ENCODE measurements at places on chromosomes 11 and 22.

DNA sequence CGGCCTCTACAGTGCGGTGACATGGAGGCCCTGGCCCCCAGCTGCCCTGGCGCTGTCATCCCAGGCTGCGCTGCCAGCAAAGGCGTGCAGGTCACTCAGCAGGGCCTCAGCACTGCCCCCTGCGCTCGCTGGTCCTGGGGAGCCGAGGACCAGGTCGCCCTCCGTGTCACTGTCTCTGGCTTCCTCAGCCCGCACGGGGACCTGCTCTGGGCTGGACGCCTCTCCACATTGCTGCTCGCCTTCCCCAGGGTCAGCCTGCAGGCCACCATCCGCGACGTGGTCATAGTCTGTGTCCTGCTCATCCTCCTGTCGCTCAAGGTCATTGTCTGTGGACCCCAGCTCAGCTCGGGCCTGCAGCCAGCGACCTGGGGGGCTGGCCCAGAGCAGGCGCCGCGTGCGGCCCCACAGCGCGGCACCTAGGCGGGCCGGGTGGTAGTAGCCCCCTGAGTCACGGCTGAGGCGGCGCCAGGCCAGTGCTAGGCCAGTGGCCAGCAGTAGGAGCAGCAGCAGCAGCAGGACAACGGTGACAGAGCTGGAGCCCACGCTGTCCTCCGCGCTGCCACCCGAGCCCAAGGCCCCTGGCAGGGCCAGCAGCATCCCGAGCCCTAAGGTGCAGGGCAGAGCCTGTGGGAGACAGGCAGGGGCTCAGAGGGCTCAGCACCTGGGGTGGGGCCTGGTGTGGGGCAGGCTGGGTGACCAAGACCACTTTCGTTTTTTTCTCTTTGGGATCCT, 1.6 kb downstream of the PTPRCAP start:
- no peak for DNase-seq

DNA sequence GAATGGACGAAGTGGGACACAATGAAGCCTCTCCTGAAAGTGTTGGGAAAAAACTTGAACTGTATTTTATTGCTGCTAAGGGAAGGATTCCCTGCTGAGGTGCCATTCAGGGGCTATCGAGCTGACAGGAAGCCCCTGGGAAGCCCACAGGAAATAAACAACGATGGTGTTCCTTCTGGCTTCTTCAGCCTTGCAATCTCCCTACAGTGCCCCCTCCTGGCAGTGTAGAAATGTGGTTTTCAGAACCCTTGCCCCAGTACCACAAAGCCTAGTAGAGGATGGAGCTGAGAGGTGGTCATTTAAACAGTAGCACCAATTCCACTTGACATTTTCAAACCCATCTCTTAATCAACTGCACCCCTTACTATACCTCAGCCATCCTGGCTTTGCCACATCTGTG, 676.7 kb upstream of the ARHGAP42 start:
- DNase-seq, result no peak

GRCh38 chr11:118238929-118239328, 13.2 kb downstream of the MPZL3 start:
- no peak for DNase-seq

GRCh38 chr22:49331878-49332277, 495.8 kb downstream of the BRD1 start:
- DNase-seq, result peak; percentile 32

DNA sequence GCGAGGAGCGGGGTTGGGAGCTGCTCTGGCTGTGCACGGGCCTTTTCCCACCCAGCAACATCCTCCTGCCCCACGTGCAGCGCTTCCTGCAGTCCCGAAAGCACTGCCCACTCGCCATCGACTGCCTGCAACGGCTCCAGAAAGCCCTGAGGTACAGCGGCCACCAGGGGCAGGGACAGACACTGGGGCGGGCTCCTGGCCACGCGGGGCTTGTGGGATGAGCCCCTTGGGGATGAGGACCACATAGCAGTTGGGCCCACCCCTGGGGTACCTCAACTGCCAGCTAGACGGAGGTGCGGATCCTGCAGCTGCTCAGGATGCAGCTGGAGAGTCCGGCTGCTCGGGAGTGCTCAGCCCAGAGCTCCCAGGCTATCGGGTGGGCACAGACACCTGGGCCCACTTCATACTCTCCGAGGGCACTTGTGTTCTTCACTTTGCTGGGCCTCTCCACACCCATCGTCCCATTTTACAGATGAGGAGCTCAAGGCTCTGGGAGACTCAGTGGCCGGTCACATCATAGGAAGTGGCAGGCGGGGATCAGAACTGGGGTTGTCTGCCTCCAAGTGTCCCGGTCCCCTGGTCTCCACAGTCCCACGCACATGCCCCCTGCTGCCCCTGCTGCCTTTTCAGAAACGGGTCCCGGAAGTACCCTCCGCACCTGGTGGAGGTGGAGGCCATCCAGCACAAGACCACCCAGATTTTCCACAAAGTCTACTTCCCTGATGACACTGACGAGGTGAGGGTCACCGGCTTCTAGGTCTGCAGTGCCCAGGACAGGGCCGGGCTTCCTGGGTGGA, 77.6 kb downstream of the MYO7A start:
- DNase-seq, result no peak

DNA sequence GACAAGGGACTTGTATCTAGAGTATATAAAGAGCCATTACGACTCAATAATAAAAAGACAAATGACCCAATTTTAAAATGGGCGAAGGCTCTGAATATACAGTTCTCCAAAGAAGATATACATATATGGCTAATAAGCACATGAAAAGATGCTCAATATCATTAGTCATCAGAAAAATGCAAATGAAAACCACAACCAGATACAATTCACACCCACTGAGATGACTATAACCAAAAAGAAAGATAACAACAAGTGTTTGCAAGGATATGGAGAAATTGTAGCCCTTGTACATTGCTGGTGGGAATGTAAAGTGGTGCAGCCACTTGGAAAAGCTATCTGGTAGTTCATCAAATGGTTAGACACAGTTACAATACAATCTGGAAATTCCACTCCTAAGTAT, 96.3 kb downstream of the TRIM29 start:
- DNase-seq, result no peak

DNA sequence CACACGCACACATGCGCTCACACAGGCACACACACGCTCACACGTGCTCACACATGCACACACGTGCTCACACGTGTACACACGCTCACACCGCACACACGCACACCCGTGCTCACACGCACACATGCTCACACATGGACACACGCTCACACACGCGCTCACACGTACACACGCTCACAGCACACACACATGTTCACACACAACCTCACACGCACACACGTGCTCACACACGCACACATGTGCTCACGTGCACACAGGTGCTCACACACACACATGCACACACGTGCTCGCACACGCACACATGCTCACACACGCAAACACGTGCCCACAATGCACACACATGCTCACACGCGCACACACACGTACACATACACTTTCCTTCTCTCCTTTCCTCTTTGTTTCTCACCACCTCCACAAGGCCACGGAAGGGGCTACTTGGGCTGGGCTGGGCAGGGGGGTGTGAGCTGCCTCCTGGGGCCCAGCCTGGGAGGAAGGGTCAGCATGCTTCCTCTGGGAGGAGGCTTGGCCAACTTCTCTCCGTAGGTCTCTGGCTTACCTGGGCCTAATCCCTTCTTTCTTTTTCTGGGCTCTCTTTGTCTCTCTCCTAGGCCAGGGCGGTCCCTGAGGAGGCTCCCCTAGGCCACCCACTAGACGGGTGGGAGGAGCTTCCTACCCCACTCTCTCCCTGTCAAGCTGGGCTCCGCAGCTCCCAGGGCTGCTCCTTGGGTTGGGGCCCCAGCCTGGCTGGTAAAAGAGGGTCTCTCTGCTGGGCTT, 34.5 kb upstream of the PARVG start:
- DNase-seq, result no peak

- DNase-seq, result no peak
Measured at GRCh38 chr11:103483996-103484395, 374.8 kb downstream of the DYNC2H1 start.

DNA sequence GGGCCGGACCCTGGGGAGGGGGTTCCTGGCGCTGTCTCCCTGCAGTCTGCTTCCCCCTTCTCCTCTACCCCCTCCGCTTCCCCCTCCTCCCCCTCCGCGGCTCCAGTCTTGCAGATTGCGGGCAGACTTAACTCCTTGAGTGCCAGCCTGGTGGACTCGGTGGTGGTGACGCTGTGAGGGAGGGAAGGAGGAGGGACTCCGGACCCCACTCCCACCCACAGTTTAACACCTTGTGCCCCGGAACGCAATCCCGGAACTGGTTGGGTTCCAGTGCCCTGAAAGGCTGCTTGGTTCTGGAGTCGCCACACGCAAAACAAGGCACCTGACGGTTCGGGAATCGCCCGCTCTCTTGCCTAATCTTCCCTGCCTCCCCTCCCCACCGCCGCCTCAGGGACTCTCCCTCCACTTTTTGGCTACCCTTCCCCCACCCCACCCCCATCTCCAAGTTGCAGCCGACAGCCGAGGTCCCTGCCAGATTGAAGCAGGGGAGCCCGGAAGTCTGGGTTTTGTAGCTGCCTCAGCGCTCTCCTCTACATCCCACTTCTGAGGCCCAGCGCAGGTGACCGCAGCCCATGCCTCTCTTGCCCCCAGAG, 3.9 kb upstream of the BCL9L start:
- no peak for DNase-seq

GRCh38 chr11:68383976-68384501, 71.6 kb downstream of the LRP5 start:
- DNase-seq, result peak; percentile 85

GRCh38 chr11:83566950-83567349, 280.8 kb upstream of the CCDC90B start:
- no peak for DNase-seq

DNA sequence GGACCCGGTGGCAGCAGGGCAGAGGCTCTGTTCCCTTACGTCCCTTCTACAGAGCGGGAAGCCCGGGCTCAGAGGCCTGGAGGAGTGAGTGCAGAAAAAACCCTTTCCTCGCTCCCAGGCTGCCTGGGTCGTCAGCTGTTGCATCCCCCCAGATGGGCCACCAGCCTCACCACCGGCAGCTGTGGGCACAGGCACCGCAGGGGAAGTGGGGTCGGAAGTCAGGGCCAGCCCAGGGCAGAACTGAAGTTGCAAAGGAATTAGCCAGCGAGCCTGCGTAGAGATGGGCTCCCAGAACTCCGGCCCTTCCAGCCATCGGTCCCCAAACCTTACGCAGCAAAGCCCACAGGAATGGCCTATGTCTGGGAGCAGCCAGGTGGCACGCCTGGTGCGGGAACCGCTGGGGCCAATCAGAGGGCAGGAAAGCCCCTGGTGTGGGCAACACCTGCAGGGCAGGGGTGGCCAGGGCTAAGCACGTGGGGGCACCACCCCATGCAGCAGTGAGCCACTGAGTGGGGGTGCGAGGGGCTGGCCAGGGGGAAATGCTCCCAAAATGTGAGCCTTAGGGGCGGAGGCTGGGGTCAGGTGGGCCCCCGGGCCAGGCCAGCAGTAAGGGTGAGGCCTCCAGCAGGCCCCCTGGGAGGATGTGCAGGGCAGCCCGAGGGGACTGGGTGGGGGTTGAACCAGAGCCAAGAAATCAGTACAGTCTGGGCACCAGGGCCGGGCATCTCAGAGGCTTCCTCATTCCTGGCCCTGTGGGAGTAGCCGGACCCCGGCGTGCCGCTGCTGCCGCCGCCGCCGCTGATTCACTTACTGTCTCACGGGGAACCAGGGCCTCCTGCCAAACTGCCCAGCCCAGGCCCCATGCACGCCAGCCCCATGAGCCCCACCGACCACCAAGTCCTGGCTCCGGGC, 58.2 kb downstream of the WNT7B start:
- DNase-seq, result no peak

- DNase-seq, result no peak
Measured at GRCh38 chr11:30758012-30758411, 171.9 kb upstream of the MPPED2 start.

GRCh38 chr11:44833877-44834452, 107.2 kb downstream of the TSPAN18 start:
- peak; percentile 70 for DNase-seq

GRCh38 chr11:69466039-69466438, 15.4 kb upstream of the LINC01488 start:
- DNase-seq, result no peak

DNA sequence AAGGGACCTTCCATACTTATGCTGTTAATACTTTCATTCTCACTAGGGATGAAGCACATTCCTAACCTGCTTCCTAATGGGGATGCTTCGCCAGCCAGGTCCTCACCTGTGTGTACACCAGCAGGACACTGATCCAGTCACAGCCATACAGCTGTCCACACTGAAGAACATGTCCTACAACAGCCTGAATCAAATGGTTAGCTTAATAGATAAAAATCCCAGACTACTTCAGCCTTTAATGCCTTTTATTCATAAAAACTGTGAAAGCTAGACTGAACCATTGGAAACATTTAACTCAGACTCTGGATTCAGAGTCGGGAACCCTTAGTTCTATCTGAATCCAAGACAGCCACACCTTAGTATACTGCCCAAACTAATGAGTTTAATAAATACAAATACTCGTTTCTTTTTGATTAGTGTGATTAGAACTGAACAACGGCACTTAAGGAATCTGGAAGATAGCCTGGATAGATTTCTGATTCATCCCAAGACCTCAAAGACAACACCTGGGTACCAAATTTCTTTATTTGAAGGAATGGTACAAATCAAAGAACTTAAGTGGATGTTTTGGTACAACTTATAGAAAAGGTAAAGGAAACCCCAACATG, 3.3 kb downstream of the FTH1 start:
- DNase-seq, result peak; percentile 19

DNA sequence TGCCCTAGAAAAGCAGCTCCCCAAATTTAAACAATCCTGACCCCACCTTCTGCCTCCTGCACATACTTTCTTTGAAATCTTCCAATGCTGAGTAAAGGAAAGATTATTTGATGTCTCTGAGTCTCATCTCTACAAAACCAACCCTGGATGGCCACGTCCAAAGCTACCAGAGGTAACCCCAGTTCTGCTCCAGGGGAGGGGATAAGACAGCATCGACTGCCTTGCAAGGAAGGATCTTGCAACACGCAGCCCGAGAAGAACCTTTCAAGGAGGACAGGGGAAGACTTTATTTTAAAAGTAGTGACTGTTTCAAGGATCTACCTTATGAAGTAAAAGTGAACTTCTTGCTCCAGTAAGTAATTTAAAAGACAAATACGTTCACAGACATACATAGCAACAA, 66.5 kb upstream of the TMEM45B start:
- no peak for DNase-seq

DNA sequence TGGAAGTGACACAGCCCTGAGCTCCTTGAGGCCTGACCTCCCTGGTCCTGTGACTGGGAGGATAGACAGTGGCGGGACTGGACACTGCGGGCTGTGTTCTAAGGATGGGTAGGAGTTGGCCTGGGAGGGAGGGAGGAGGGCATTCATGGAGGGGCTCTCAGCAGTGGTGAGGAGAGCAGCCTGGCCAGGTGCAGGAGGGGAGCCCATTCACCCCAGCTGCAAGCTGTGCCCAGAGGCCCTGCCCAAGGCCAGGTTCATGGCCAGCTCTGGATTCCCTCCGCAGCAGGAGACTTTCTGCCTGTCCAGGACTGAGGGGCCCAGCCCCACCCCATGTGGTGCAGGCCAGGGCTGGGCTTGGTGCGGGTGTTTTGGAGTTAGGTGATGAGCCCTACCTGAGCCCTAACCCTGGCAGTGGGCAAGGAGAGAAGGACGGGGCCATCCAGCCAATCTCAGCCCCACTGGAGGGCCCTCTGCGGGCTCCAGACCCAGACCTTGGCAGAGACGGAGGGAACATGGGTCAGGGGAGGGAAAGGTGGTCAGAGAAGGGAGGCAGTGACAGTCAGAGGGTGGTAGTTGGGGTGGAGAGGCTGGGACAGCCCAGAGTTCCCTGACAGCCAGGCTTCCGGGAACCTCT, 26.8 kb downstream of the CACNA1I start:
- no peak for DNase-seq

GRCh38 chr22:31177420-31178162, 17.6 kb downstream of the RNF185 start:
- no peak for DNase-seq

Data from ecto neural progenitor cell (in vitro differentiated cells).